ENCODE measurements at places on chromosomes 2 and 18. TPM values are rescaled to one million over a fixed set of nuclear protein-coding genes. Genes with fewer than 3 reads are reported as not detected.

Gene ACVR1C
- 0.62 TPM for total RNA-seq

Gene SERPINB4
- total RNA-seq, result not detected

Gene DAPL1
- not detected for total RNA-seq

Gene ASB18
- not detected for total RNA-seq
